ENCODE measurements at places on chromosomes 3 and 15. TPM values are rescaled to one million over a fixed set of nuclear protein-coding genes. Genes with fewer than 3 reads are reported as not detected.

Gene FBXW12
- total RNA-seq = not detected

Gene TRPM1
- not detected for total RNA-seq

Gene THUMPD3
- 31.3 TPM for total RNA-seq

Gene C3orf49
- total RNA-seq = not detected

Gene DISP2
- 0.43 TPM for total RNA-seq

Gene NPAP1
- not detected for total RNA-seq

Gene SLC51A
- total RNA-seq = not detected

Gene PRSS50
- total RNA-seq = not detected

Gene BRK1
- 58.1 TPM for total RNA-seq

Gene CHST14
- 12.4 TPM for total RNA-seq

Gene WDR93
- not detected for total RNA-seq

Gene ARPIN
- total RNA-seq = 4.0 TPM

Gene THOC7
- 186 TPM for total RNA-seq

Gene SCG5
- not detected for total RNA-seq

Gene COL7A1
- 1.3 TPM for total RNA-seq

Gene ZNF620
- total RNA-seq = 0.10 TPM

Gene SPINT1
- total RNA-seq = not detected

Gene QTRT2
- total RNA-seq = 21.8 TPM

Gene RASGRF1
- total RNA-seq = not detected

Gene SH2D7
- total RNA-seq = not detected

Gene BNC1
- total RNA-seq = 23.5 TPM

Gene UBAP1L
- total RNA-seq = 1.0 TPM

Gene CFAP20DC
- total RNA-seq = 1.3 TPM

Gene FBXO40
- not detected for total RNA-seq

Gene CD200
- not detected for total RNA-seq

Gene PROK2
- not detected for total RNA-seq

Gene SPESP1
- total RNA-seq = not detected

Gene COX5A
- 426 TPM for total RNA-seq

Gene SLC2A2
- 0.03 TPM for total RNA-seq

Gene C3orf33
- total RNA-seq = 5.1 TPM

Gene POLQ
- 7.4 TPM for total RNA-seq

Gene ANKUB1
- total RNA-seq = not detected

Gene IQCB1
- 6.1 TPM for total RNA-seq

Data from MG63 (cell line).